ENCODE measurements at places on chromosomes 12 and 14.

DNA sequence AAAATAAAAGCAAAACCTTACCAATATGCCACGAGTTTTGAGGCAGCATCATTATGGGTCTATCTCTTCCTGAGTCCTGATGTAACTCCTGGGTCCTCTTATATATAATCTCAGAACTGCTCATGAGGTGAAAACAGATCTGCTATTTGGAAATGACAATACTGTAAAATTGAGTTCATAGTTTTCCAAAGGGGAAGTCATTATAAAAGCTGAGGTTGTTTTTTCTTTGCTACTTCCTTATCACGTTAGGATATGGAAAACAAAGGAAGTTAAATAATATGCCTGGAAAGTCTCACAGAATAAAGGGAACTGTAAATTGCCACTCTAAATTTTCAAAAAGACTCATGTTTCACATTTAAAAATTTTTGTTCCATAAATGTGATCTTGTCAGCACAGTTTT, at the start of gene CD163L1:
TSS of gene CD163L1 (minus strand) at position 78 of the 400 bp plus-strand sequence. CDS start at position 52, 26 bp downstream.
- DNase-seq: no peak

DNA sequence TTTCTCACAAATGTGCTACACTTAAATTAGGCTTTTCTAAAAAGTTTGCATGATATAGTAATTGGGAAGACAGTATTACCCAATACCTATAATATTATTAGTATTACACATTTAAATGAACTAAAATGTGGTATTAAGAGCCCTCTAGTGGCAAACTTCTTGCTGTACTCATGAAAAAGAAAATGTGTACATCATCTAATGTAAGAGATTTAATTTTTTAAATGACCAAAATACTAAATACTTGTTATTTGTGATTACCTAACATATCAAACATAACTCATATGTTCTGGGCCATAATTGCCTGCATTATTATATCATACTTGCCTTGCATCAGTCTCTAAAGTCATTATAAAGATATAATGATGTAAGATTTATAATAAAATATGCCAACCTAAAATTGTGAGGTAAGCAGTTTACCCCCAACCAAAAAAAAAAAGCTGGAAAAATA, 64.2 kb downstream of the DNAI7 start:
- DNase-seq: peak; percentile 47

DNA sequence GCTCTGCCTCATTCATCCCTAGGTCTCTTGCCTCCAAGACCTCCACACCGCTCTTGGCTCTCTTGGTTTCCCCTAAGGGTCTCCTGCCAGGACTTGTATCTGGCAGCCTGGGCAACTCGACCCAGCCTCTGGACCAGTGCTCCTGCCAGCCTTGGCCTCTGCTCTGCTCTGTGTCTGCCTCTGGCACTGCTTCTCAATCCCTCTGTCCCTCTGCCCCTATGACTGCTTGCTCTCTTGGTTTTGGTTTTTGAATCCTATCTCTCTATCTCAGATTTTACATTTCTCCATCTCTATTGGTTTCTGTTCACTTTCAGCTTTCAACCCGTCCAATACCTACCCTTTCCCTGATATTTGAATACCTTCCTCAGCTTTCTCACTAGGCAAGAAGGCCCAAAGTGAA, 6.3 kb downstream of the ITGA5 start:
- DNase-seq: no peak

- DNase-seq: peak; percentile 86
These were observed 138.0 kb downstream of the ANO2 start for GRCh38 chr12:5807090-5807414.

DNA sequence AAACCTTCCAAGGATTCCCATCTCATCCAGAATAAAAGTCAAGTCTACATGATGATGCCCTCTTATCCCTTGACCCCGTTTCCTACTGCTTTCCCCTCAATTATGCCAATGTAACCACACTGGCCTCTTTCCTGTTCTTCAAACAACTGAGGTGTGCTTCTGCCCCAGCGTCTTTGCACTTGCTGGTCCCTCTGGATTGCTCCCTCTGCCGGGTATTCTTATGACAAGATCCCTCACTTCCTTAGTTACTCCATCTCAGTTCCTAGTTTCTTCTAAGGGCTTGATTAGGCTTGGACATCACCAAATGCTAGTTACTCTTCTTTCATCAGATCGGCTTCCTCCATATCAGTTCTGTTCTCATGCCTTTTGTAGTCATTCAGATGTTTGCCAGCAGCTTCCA, 32.7 kb upstream of the PELI2 start:
- DNase-seq: no peak

GRCh38 chr14:95774265-95775160, 60.6 kb upstream of the TCL1A start:
- peak; percentile 46 for DNase-seq

DNA sequence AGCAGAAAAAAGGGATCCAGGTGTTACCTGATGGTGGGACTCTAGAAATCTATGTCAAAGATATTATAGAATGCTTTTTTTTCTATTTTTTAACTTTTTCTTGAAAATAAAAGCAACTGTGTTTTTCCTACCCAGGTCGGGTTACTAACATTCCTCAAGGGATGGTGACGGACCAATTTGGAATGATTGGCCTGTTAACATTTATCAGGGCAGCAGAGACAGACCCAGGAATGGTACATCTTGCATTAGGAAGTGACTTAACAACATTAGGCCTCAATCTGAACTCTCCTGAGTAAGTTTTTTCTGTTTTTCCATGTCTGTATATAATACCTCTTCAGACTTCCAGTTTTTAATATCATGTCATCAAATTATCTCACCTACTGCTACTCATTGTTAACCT, 27.6 kb upstream of the KCNMB4 start:
- DNase-seq: no peak

GRCh38 chr12:89167986-89168385, 184.3 kb downstream of the DUSP6 start:
- DNase-seq: no peak

DNA sequence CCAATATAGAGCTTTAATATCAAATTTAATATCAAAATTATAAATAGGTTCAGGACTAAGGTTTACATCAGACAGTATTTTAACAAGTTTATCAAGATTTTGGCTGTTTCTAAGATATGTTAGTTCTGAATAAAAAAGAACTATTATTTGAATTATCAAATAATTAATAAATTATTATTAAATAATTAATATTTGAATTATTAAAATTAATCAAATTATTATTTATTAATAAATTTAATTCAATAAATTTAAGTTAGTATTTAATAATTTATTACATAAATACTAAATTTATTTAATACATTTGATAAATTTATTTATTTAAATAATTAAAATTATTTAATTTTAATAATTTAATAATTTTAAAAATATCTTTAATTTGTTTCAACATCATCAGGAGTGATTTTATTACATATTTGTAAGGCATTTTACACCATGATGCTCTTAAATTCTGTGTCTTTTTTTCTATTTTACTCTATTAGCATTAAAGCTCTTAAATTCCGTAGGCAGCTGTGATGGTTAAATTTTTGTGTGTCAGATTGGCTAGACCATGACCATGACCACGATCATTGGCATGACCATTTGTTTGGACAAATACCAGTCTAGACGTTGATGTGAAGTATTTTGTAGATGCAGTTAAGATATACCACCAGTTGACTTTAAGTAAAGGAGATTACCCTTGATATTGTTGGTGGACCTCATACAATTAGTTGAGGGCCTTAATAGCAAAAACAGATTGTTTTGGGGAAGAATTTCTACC, 82.6 kb downstream of the BBS10 start:
- DNase-seq: peak; percentile 65

DNA sequence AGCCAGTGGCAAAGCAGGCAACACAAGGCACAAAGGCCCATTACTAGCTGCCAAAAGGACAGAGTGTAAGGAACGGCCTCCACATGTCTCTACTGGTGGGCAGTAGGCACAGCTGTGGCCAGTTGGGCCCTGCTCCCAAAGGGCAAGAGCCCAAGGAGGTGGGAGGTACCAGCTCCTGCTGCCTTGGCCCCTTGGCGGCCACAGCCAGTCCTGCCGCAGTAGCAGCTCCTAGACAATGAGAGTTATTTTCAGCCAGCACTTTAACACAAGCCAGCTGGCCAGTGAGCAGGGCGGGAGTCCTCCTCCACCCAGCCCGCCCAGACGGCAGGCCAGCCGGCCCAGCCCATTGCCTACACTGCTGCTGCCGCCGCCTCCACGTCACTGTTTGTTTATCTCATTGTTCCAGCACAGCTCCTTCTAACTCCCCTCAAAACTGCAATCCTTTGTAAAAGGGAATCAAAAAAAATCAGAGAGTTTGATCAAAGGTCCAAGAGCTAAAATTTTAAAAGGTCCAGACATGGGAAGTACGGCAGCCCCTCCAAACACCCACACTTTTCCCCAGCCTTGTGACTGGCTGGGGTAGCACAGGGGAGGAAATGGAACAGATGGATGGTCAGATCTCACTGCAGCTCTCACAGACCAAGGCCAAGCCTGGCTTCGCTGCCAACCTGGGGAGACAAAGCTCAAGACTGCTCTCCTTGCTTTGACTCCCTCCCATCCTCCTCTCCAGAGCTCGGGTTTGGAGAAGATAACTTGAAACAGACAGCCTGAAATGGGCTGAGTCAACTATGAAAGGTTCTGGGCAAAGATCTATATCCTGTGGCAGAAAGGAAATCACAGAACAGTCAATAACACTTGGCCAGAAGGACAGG, 33.5 kb downstream of the FMNL3 start:
- peak; percentile 97 for DNase-seq

GRCh38 chr12:117702741-117703140, 266.0 kb downstream of the KSR2 start:
- no peak for DNase-seq

DNA sequence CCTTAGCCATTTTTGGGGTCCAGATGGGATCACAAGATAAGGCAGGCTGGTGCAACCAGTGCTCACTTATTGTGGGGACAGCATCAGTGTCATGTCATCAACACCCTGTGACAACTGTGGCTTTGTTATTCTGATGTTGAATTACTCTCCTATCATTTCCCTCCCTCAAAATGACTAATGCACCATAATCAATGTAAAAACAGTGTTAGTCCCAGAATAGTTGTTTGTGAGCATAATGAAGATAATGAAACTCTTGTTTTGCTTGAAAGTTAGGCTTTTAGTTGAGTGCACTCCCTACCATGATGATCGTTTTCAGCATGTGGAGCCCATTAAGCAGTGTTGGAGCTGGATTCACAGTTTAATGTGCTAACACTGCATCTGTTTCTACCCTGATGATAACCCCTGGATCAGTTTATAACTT, 151.4 kb downstream of the TMTC2 start:
- peak; percentile 4 for DNase-seq

DNA sequence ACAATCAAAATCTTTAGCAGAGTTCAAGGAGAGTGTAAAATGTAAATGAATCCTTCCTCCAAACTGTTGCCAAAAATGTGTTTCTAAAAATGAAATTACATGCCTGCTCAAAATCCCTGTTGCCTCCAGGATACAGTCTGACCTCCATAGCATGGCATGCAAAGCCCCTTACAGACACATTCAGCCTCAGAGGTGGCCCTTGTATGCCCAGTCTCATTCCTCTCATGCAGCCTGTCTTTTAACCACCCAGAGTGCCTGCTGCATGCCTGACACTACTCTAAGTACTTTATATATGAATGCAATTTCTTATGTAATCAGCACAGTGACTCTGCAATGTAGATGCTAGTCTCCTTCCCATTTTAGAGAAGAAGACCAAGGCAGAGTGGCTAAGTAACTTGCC, 24.4 kb upstream of the PTPRQ start:
- peak; percentile 42 for DNase-seq

GRCh38 chr12:121804417-121805111, 755 bp downstream of the SETD1B start:
- no peak for DNase-seq
